ENCODE measurements at places on chromosomes 7 and 10.

DNA sequence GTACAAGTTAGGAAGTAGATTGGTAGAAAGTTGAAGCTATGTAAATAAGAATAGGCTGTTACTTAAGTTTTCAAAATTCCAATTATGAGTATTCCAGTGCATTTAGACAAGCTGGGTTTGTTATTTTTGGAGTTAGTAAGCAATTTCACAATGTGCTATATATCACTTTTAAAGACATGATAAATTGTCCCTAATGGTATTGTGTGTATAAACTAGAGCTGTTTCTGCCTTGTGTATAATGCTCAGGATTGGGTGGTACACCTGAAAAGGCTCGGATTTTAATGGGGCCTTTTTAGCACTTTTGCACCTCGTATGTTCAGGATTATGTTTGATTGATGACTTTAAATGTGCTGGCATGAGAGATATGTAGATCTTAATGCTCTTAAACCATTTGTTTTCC is 175.8 kb downstream of the VTI1A start:
- DNase-seq = no peak

GRCh38 chr7:99201027-99201426 is 6.9 kb downstream of the KPNA7 start:
- no peak for DNase-seq

DNA sequence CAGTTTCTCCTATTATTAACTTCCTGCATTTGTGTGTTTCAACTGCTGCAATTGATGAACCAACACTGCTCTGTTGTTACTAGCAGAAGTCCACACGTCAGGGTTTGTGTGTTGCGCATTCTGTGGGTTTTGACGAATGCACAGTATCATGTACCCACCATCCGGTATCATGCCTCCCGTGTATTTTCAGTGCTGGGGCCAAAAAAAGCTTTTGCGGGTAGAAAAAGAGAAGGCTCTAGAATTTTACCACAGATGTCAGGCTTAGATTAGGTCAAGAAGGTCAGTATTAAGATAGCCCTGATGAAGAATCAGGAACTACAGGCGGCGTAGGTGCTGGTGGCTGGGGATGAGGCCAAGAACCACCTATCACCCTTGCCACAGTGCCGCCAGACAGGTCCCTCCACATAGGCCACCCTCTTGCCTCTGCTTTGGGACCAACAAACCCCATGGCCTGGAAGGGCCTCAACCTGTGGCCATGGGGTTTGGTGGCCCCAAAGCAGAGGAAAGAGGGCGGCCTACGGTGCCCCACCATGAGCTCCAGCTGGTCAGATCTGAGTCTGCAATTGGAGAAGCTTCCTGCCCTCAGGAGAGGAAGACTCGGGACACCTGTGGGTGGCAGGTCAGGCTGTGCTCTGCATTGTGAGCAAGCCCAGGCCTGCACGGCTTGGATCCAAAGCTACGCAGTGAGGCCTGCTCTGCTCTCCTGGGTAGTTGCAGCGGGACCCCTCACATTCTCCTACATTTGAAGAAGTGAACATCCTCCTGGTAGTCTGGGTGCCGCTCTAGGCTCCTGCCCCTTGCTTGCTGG is 71.9 kb downstream of the MKI67 start:
- DNase-seq = no peak

- DNase-seq = no peak
Measured at GRCh38 chr7:141483044-141483443, 68.2 kb upstream of the AGK start.

- DNase-seq = no peak
Measured at GRCh38 chr7:36469236-36469635, 79.6 kb downstream of the ANLN start.

GRCh38 chr10:9069136-9069535 is 1014.6 kb downstream of the GATA3 start:
- no peak for DNase-seq

- no peak for DNase-seq
Measured at GRCh38 chr7:28556025-28556424, 143.7 kb downstream of the CREB5 start.

DNA sequence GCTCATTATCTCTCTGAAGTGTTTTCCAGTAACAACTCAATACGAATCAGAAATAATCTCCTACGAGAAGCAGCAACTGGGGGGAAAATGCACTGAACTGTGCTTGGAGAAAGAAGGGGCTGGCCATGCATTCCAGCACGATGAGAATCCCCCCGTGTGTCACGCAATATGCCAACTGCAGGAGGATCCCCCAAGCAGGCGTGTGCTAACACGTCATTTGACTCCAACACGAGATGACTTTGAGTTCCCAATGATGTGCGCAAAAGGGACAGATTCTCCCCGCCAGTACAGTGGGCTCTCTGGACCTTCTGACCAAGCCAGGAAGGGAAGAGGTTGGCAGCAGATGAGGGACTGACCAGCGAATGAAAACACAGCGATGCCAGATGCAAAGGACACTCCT is 105.5 kb downstream of the KCNMA1 start:
- no peak for DNase-seq
